ENCODE measurements at places on chromosomes 11 and 22.

- DNase-seq: no peak
Measured at GRCh38 chr11:97937501-97937900, 1083.2 kb upstream of the CNTN5 start.

- no peak for DNase-seq
Measured at GRCh38 chr11:9802291-9802861, 138.5 kb downstream of the SWAP70 start.

- no peak for DNase-seq
Measured at GRCh38 chr11:134821422-134821821, 409.4 kb upstream of the B3GAT1 start.

- no peak for DNase-seq
Measured at GRCh38 chr11:69253028-69253427, 40.9 kb upstream of the MYEOV start.

GRCh38 chr11:102573851-102574250 is 43.3 kb upstream of the MMP7 start:
- DNase-seq: no peak

DNA sequence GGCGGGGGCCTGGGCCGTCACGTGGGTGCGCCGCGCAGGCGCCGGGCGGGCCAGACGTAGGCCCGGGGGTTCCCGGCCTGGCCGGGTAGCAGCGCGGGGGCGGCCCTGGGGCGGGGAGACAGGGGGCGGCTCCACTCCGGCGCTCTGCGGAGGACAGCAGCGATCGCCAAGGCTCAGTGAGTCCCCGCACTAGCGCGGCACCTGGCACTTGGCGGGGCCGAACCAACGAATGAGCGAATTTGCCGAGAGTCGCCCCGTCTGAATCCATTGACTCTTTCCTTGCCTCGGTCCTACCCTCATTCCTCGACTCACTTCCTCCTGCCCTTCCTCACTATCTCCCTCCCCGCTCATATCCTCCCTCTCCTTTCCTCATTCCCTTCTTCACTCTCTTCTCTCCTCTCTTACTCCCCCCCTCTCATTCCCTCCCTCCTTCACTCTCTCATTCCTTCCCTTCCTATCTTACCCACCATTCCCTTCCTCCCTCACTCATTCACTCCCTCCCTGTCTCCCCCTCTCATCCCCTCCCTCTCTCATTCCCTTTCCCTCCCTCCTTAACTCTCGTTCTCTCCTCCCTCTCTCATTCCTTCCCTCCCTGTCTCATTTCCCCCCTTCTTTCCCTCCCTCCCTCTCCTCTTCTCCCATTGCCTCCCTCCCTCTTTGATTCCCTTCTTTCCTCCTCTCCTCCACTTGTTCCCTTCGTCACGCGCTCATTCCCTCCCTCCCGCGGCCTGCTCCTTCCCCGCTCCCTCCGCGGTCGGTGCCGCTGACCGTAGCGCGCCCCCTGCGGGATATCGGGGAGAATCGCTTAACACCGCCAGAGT is 476 bp upstream of the KLHL22 start:
- peak; percentile 69 for DNase-seq

GRCh38 chr22:48175721-48176120 is 1413.3 kb downstream of the TBC1D22A start:
- DNase-seq: no peak

DNA sequence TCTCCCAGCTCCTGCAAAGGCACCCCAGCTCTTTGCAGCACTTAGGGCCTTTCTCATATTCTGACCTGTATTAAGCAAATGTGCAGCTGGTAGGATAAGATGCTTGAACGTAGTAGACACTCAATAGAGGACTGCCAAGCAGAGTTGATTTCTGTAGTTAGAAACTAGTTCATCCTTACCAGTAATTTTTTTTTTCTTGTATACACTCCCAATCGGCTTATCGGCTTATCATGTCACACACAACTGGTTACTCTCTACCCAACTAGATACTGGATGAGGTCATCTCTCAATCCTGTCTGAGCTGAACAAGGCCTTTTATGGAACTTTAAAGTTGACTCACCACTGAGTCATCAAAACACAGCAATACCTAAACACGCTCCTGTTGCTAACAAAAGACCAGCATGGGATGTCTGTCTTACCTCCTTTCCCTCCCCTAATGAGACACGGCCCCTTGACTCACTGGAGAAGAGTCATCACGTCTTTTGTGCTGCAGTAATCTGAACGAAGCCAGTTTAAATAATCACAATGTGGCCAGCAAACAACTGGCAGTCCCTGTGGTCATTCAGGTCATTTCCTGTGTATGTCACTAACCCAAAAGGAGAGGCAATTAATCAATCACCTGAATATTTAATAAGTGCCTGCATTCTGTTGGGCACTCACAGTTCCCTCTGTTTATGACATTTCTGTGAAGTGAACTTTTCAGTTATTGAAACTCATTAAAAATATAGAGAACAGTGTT is 7.5 kb upstream of the WEE1 start:
- DNase-seq: no peak

GRCh38 chr11:45805305-45806071 is 539 bp downstream of the SLC35C1 start:
- no peak for DNase-seq

GRCh38 chr22:20865331-20865730 is 6.5 kb downstream of the SNAP29 start:
- DNase-seq: no peak

- DNase-seq: no peak
Measured at GRCh38 chr11:125433454-125434121, 62.5 kb downstream of the FEZ1 start.

DNA sequence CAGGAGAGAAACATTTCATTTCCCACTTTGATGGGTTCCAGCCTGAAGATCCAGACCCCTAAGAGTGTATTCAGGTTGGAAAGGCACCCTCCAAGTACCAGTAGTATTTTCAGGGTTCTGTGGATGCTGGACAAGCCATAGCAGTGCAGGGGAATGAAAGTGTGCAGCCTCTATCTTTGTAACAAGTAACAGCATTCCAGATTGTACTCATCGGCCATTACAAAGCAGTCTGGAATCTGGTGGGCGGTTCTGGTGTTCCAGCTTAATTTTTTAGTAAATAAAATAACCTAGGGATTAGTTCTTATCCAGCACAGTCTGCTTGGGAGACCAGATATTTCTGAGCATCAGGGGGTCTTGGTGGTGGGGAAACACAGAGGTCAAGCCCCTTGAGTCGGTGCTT is 22.6 kb downstream of the APLNR start:
- DNase-seq: no peak

GRCh38 chr11:112526699-112527416 is 266.2 kb upstream of the PLET1 start:
- no peak for DNase-seq

DNA sequence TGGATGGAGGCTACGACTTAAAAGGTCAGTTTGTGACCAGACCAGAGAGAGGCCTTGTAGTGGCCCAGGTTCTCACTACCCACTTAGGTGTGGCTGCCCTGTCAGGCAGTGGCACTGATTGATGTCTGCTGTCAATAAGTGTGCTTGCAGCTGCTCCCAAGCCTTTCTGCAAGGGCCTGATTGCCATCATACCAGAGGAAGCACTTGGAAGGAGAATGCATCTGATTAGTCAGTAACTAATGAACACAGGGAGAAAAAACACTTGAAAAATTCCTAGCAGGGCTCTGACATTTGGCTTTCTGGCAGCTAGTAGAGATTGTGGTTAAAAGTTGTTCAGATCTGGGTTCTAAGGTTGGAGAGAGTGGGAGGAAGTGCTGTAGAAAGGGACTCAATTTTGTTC is 107.5 kb downstream of the NAV2 start:
- no peak for DNase-seq

DNA sequence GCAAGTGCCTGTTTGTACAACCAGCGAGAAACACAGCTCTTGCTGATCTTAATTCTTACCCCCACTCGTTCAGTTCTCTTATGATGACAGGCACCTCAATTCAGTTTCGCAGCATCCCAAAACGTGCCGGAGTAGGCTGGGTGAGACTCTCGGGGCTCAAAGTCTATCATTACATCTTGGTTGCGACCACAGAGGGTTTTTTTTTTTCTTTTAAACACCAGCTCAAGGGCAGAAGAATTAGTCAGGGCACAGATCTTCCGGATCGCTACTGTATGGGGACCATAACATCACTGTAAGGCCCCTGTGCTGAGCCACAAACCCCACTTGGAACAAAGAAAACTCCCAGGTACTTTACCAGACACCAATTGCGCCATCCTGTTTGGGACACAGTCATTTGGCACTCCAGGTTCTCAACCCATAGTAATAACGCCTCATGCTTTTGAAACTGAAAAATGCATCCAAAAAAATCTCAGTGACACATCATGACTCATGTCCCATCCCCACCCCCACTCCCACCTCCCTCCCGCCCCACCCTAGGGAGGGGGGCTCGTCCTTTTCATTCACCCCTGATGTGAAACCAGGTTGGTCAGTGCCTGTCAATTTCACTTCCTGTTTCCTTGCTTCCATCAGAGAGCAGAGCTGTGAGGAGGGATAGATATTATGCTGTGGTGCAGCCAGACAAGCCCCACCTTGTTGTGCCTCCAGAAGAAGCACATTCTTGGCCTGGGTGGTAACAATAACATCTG is 41.0 kb upstream of the CD5 start:
- no peak for DNase-seq

GRCh38 chr11:18526130-18526520 is 617 bp downstream of the TSG101 start:
- DNase-seq: peak; percentile 20

- no peak for DNase-seq
Measured at GRCh38 chr22:31019191-31019930, 50.3 kb downstream of the TUG1 start.

- no peak for DNase-seq
Measured at GRCh38 chr22:40407831-40408717, 37.7 kb downstream of the SGSM3 start.

DNA sequence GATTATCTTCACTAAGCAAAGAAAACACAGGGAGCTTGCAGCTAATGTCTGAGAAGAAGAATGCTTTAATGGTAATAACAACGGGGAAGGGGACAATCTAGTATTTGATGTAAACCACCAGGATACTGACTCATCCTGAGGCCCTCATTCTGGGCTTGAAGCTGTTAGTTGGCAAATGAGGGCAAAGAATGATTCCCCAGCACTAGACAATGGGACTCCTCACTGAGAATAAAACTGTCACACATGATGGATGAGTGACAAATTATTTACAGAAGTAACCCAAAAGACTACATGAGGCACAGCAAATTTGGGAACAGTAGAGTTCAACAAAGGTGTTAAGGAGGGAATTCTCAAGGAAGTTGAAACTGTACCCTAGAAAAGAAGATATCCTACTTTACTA is 76.3 kb downstream of the FAM168A start:
- no peak for DNase-seq
